ENCODE measurements at places on chromosomes 5 and 9.

- DNase-seq: no peak
These were observed 247.1 kb downstream of the SLCO4C1 start for GRCh38 chr5:102048940-102049339.

DNA sequence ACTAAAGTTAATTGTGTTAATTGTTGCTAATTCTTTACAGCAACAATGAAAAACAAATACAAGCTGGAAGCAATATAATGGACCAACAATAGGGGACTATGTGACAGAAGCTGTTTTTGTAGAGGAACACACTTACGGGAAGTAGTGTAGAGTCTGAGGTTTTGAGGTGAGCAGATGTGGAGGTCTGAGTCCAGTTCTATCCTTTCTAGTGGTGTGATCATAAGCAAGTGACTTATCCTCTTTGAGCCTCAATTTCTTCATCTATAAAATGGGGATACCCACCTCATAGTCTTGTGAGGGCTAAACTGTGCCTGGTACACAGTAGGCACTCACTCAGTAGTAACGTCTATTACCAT is 28.3 kb downstream of the ALG2 start:
- no peak for DNase-seq

- DNase-seq: no peak
These were observed 44.1 kb downstream of the C9orf50 start for GRCh38 chr9:129576546-129577543.

- DNase-seq: no peak
These were observed 13.7 kb downstream of the NOTCH1 start for GRCh38 chr9:136531904-136532798.

DNA sequence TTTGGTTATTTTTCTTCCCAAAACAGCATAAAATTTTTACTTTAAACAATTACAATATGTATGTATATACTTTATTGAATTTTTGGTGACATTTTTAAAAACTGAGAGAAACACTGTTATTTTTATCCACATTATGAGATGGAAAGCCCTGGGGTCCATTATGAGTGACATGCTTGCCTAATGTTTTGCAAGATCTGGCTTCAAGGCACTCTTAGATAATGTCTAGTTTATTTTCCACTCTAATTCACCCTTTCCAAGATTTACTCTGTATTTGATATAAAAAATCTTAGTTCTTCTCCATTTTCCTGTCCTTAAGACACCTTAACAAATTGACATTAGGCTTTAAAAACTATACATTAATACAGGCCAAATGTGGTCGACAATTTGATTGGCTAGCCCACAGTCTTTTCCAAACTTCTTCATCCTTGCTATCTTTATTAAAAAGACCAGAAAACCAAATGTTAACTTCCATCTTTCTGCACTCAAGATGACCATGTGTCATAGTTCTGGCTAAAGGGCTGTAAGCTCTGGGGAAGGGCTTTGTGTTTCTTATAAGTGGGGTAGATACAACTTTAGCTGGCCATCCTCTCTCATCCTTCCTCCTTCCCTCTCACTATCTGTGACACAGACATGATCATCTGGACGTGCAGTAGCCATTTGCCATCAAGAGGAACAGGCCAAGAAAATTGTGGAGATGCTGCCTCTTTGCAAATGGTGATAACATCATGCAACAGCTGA is 561.1 kb downstream of the PDE4D start:
- no peak for DNase-seq

- no peak for DNase-seq
These were observed 95.1 kb downstream of the ANXA2R start for GRCh38 chr5:42944989-42945388.

DNA sequence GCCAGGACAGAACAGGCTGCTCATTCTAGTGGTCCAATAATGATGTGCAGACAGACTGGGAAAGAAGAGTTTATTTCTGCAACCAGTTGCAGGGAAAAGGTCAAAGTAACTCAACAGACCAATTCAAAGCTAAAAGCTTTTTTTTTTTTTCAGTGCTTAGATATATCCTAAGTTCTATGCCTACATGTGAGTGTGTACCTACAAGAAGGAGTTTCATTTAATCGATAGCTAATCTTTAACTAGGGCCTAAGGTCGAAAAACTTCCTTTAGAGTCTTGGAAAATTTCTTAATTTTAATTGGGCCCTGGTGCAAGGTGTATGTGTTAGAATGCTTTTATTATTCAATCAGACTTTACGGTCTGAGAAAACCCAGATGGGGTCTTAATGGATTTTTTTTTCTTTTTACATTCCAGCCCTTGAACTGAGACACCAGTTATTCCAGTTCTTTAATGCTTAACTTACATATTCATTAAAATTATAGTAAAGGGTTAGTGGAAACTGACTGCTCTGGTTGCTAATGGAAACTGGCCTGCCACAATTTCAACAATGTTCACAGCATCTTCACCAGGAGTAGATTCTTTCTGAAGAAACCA is 365.3 kb downstream of the MTRR start:
- DNase-seq: no peak

DNA sequence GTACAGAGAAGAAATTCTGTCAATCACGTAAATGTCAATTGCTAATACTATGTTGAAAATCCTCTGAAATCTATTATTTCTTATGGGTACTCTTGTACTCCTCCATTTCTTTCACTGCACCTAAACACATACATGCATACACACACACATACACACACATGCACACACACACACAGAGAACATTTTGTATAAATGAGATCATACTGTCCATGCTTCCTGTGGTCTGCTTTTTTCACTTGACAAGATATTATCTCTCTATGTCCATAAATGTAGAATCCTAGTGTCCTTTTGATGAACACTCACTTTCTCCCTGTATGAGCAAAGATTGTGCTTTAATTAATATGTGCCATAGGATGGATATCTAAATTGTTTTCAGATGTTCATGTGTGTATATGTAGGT is 32.7 kb upstream of the TLR4 start:
- no peak for DNase-seq

GRCh38 chr5:169702693-169703481 is 65.8 kb downstream of the DOCK2 start:
- DNase-seq: no peak

GRCh38 chr9:126301985-126302603 is 24.5 kb upstream of the MVB12B start:
- DNase-seq: peak; percentile 71

DNA sequence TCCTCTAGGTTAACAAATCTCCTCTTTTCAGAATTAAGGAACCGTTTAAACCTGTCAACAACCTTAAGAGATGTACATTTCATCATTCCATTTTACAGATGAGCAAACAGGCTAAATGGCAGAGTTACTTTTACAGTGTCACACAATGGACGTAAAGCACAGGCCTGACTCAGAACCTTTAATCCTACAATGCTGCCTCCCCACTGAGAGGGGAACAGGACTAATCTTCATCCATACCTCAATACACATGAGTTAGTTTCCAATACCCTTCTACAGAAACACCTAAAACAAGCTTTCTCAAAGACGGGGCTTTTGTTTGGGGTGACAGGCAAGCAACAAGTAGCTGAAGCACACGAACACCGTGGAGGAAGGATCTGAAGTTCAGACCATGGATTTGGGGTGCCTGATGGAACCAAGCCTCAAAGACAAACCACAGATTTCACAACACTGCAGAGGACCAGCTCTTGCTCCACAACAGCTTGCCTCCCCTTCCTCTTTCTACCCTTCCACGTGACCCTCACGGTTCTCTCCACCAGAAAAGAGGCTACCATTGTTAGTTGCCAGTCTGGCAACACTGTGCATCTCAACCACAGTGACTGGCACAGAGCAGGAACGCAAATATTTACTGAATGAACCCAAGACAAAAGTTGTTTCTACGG is 1.8 kb downstream of the RNF130 start:
- DNase-seq: no peak

- no peak for DNase-seq
These were observed 25.5 kb upstream of the B4GALT1 start for GRCh38 chr9:33192493-33193255.

Measured in cerebellum (tissue), 4 donors.